Effector memory CD4-positive, alpha-beta T cell (primary cell): ENCODE measurements at places on chromosomes 12 and 14.

DNA sequence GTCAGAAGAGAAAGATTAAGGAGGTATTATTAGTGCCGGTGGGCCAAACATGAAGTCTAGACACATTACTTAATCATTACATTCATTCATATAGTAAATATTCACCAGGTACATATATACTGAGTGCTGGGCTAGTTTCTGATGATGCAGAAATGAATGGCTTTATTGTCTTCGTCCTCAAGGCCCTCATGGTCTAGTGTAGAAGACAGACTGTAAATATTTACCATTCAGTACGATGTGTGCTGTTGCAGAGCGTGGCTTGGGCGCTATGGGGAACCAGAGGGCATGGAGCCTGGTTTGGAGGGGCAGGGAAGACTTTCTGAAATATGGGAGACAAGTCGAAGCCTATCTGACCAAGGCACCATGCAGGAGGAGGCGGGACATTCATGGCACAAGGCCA is 37.0 kb upstream of the TCL1B start:
- DNase-seq, result no peak

DNA sequence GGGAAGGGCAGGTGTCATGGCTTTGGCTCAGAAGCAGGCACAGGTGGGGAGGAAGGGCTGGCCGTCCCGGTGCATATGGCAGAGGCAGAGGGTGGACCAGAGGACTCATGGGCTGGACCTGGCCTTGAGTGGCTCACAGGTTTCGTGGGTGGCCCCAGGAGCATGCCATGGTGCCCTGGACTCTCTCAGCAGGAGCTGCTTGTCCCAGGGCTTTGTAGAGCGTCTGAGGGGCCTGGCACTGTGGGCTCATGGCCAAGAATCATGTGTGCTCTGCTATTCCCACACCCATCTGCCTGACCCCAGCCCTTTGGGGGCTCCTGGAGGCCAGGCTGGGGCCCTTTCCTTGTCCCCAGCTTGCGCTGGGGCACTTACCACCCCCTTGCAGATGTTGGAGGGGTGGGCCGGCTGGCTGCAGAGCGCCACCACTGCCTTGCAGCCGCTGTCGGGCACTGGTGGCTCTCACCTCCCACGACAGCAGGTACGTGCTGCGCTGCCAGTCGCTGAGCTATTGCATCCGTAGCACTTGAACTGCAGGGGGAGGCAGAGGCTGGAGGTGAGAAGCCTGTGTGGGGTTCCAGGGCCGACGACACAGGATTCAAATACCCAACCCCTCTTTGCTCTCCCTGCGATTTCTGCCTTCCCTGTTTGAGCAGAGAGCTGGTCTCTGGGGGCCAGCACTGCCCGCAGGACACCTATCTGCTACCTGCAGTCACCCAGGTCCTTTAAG is 187.4 kb upstream of the PRMT8 start:
- DNase-seq, result no peak

DNA sequence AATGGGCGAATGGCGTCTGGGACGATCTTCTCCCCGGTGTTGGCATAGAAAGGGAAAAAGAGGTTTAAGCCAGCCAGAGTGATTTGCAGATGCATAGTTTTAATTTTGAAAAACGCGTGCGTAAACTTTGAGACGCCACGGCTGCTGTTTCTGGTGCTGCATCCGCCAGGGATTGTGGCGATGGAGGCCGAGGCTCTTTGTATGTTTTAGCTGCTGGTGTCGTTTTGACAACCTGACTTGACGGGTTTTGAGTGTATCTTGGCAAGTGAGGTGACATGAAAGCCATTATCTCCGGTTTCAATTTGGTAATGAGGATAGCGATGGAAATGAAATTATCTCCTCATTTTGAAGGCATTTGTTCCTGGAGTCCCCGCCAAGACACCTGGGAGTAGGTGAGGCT is 1.6 kb downstream of the PTGDR start:
- no peak for DNase-seq

DNA sequence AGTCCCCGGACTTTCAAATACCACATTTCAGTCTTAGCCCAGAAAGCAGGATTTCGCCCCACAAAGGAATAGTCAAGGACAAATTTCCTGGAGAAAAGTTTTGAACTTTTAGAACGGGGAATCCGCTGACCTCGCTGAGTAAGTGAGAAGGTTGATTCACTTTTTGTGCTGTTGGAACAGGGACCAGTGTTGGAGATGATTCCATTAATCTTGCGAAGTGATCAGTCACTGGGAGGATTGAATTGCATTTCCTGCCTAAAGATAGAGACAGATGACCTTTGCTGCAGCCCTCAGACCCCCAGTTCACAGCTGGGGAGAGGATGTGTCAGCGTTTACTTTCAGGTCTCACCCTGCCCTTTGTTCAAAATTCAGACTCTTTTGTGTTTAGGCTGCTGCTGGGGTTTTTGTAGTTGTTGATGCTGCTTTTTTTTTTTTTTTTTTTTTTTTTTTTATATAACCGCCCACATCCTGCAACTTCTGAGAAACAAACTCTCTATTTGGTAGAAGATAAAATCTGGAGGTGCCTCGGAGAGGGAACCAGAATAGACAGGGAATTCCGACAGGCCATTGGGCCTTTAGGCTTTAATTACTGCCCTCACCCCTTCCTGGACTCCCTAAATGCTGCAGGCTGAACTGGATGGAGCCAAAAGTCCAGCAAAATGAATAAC is 9.8 kb upstream of the KDM2B start:
- DNase-seq, result peak; percentile 62

DNA sequence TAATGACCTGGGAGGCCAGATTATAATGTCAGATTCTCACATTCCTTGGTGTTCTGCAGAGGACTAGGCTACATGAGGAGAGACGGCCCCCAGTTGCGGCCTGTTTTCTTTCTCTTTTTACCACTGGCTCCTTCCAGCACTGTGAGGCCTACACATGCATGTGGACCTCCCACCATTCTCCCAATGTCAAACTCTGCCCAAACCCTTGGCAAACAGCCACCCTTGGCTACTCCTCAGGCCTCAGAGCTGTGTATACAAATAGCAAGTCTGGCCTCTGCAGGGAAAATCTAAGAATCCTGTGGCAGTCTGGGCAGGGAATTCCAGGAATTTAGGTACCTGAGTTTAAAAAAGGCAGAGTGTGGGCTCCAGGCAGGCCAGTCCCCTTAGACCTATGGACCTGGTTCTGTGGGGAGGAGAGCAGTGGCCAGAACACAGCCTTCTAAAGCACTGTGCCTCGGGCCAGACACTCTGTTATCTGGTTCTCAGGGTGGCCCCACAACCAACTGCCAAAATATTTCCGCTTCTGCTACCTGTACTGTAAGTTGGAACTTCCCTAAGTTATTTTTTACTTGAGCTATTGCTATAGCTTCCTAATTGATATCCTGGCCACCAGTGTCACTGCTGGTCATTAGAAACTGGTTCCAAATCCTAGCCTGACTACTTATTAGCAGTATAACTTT is 19.9 kb upstream of the NEDD1 start:
- no peak for DNase-seq

GRCh38 chr12:65590318-65590717 is 234.0 kb upstream of the HMGA2 start:
- DNase-seq, result no peak

DNA sequence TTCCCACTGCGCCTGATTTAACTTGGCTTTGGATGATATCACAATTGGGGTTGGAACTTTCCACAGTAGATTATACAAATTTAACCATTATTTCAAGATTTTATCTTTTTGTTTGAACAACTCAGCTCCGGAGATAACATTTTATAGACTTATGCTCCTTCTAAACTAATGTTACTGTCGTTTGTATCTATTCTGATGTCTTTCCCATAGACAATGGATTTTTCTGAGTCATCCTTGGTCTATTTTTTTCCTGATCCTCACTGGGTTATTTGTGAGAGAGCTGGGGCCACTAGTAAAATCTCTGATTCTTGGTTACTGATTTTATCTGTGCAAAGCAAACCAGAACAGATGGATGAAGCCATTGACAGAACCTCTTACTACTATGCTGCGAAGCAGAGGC is 175.1 kb downstream of the SLC38A4 start:
- no peak for DNase-seq

DNA sequence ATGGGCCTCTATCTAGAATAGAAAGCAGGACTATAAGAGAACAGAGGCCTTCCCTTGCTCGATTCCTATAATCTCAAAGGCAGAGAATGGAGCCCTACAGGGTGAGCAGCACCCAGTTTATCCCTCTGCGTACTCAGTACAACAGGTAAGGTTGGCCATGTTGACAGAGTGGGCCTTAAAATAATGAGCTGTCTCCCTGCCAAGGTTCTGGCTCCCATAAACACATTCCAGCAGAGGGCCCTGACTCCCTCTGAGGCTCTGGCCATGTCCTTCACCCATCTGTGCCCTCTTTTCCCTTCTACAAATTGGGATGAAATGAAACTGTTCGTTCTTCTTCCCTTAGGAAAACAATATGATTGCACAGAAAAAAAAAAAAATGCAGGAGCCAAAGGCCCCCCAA is 16.9 kb upstream of the PNMA1 start:
- no peak for DNase-seq

DNA sequence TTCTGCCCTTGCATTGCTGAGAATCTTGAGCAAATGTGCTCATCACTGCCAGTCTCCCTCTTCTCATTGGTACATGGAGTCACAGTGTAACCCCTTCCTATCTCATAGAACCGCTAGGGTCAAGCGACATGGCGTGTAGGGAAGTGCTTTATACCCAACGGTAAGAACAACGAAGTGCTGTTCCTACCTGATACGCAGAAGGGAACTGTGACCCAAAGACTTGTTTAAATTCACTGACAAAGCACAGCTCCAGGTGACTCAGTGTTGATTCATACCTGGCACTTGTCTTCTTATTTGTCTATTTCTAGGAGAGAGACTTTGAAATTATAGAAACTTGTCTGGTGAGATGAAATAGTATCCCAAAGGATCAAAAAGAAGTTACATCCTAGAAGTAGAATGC is 53.7 kb downstream of the FBXL14 start:
- DNase-seq, result no peak

DNA sequence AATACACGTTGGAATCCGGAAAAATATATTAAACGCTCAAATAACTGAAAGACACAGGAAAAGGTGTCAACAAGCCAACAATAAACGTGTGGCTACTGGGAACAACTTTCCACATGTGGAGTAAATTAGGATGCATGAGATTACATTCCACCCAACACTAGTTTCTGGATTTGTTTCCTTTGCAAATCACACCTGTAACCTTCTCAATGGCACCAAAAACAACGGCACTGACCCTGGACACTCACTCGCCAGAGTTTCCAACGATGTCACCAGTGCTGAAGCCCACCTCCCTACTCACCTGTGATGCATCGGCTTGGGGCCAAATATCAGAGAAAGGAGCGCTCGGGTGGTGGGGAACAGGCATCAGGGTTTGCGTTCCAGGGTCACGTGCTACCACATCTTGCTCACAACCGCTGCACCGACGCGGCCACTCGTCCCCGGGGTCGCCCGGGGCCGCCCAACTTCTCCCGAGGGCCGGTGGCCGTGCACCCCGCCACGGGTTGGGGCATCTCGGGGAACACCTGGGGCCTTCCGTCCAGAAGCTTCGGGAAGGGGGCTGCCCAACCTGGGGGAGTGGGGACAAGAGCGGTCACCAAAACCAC is 629 bp downstream of the PRDM4 start:
- DNase-seq, result peak; percentile 14

- no peak for DNase-seq
These were observed 24.1 kb downstream of the ITPR2 start for GRCh38 chr12:26808766-26809476.

DNA sequence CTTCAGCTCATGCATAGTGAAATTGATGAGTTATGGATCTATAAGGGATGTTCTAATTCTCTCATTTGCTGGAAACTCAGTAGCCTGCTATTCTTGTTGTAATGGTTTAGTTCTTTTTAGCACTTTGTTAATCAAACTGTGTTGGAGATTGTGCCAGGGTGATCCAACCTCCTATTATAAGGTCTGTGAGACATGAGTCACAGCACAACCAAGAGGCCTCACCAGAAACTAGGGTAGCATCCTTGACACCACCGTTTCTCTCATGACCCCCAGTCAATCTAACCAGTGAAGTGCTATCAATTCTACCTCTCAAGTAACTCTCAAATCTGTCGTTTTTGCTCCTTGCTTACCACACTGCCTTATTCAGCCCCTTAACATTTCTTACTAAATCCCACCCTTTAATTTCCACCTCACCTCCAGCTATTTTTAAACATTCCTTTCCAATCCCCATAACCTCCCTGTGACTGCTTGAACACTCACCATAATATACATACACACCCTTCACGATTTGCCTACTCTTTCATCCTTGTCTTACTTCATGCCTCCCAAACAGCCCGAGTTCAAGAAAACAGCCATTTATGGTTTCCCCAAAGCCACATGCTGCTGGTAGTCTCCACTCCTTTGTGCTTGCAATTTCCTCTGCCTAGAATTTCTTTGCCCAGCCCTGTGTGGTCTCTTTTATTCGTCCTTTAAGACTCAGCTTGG is 53.9 kb upstream of the NUDT4 start:
- DNase-seq, result no peak

GRCh38 chr12:72286526-72286925 is 14.4 kb downstream of the TRHDE start:
- no peak for DNase-seq

DNA sequence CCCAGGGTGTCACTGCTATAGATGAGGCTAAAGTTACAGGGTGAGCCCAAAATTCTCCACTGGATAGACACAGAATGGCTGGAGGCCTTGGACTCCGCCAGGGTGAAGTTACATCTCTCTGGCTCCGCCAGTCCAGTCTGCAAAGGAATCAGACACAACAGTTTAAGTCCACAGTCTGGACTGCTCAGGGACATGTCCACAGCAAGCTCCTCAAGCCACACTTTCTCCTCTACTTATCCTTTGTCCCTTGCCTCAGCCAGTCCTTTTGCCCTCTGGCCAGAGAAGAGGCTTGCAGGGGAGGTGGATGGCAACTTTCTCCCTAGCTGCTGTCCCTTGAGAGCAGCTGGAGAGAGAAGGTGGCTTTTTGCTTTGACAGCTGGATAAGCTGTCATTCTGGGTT is 28.0 kb downstream of the PTPRB start:
- no peak for DNase-seq

DNA sequence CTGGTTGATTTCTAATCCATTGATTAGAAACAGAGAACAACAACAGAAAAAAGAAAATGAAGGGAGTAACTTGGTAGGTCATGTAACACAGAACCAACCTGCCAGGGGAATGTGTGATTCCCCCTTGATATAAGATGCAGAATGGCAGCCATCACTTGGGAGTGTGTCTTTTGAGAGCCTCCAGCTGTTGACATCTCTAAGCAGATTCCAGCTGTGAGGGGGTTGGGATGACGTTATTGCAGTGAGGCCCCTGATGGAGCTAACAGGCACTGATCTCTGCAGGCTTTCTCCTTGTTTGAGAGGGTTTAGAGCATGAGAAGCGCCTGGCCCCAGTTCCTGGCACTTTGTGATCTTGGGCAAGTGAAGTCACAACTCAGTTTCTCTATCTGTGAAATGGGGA is 124.9 kb downstream of the PELI2 start:
- no peak for DNase-seq

- DNase-seq, result no peak
These were observed at the start of gene DCD for GRCh38 chr12:54648265-54648664. DCD (minus strand) TSS chr12:54648365; CDS start chr12:54648303, 62 bp downstream.
